ENCODE measurements at places on chromosomes 2 and 18.

- no peaks in the 10 kb centered on the region for H3K36me3 ChIP-seq
- H3K4me1 ChIP-seq = no peaks in the 10 kb centered on the region
- no peak overlapping the region for H3K27ac ChIP-seq
- no peak overlapping the region for H3K4me3 ChIP-seq
Measured at GRCh38 chr2:187466129-187466792, 18.2 kb upstream of the CALCRL start.

GRCh38 chr2:11830708-11831301 is 84.4 kb downstream of the LPIN1 start:
- H3K27ac ChIP-seq = no peak overlapping the region
- DNase-seq = no peak
- peaks cover 42% of the 10 kb centered on the region for H3K4me1 ChIP-seq
- no peaks in the 10 kb centered on the region for H3K27me3 ChIP-seq
- peaks cover 9% of the 10 kb centered on the region for H3K36me3 ChIP-seq

DNA sequence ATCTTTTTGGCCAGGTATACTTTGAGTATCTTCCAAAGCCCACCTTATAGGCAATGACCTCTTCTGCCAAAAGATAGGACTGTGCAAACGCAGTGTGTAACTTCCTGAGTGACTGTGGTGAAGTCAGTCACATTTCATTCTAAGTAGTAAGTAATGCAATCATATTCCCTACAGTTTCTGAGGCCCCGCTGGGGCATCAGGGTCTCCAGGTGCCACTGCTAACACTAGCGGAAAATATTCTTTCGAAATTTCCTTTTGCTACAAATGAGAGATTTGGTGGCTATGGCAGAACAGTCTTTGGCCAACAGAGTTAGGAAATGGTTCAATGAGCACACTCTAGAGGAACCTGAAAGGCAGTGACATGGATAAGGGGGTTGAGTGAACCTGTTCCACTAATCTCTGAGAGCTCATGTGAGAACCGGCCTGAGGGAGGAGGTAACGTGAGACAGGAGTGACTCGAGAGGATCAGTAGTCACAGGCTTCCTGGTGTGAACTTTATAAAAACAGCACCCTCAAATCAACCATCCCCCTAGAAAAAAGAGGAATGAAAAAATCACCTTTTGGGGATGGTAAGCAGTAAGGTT is 102.6 kb upstream of the LPIN2 start:
- H3K27ac ChIP-seq = no peak overlapping the region
- H3K36me3 ChIP-seq = no peaks in the 10 kb centered on the region
- H3K4me1 ChIP-seq = no peaks in the 10 kb centered on the region
- H3K27me3 ChIP-seq = no peaks in the 10 kb centered on the region

GRCh38 chr2:122233372-122233771 is 477.9 kb downstream of the TSN start:
- no peaks in the 10 kb centered on the region for H3K27me3 ChIP-seq
- H3K27ac ChIP-seq = no peak overlapping the region
- no peak for DNase-seq
- H3K4me1 ChIP-seq = no peaks in the 10 kb centered on the region

DNA sequence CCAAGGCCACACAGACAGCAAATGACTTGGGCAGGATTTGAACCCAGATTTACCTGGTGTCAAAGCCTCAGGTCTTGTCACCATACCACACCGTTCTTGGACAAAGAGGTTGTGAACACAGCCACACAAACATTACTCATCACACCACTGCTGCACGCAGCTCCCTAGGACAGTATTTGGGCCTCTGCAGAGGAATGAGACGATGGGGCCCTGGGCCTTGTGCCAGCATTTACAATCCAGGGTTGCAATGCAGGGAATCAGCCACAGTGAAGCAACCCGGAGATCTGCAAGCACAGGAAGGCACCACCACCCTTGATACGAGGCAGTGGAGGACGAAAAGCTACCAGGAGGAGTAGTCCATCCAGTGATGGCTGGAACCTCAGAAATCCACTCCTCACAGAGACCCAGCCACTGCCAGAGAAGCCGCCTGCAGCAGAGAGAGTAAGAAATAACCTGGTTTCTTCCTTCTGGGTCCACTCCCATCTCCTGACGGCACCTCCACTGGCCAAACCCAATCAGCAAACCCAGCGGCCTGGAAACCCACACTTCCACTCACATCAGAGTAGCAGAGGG is 3.7 kb upstream of the MTCL1 start:
- no peak for DNase-seq
- peaks cover 28% of the 10 kb centered on the region for H3K27me3 ChIP-seq
- no peak overlapping the region for H3K27ac ChIP-seq
- H3K4me3 ChIP-seq = no peak overlapping the region
- no peaks in the 10 kb centered on the region for H3K36me3 ChIP-seq
- peaks cover 8% of the 10 kb centered on the region for H3K4me1 ChIP-seq

GRCh38 chr2:192139813-192140212 is 54.9 kb downstream of the TMEFF2 start:
- H3K27me3 ChIP-seq = peaks cover 7% of the 10 kb centered on the region
- H3K4me1 ChIP-seq = no peaks in the 10 kb centered on the region
- no peak overlapping the region for H3K27ac ChIP-seq

- no peak for DNase-seq
- no peak overlapping the region for H3K4me3 ChIP-seq
- no peaks in the 10 kb centered on the region for H3K27me3 ChIP-seq
Measured at GRCh38 chr2:186607660-186608324, 17.9 kb downstream of the ITGAV start.

Data from activated naive CD4-positive, alpha-beta T cell treated with anti-CD3 and anti-CD28 coated beads for 36 hours (primary cell).